Cortex of kidney (tissue), 1 donor: ENCODE measurements at places on chromosomes 11 and 22.

DNA sequence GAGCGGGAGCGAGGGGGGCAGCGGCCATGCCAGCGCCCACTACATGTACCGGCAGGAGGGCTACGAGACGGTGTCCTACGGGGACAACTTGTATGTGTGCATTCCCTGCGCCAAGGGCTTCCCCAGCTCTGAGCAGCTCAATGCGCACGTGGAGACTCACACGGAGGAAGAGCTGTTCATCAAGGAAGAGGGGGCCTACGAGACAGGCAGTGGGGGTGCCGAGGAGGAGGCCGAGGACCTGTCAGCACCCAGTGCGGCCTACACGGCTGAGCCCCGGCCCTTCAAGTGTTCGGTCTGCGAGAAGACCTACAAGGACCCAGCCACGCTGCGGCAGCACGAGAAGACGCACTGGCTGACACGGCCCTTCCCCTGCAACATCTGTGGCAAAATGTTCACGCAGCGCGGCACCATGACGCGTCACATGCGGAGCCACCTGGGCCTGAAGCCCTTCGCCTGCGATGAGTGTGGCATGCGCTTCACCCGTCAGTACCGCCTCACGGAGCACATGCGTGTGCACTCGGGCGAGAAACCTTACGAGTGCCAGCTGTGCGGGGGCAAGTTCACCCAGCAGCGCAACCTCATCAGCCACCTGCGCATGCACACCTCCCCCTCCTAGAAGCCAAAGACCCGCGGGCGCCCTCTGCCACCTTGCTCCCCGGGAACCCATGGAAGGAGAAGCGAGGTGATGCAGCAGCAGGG is 20.9 kb upstream of the TMEM191C start:
- DNase-seq, result no peak

GRCh38 chr11:1078191-1078601 is 3.5 kb downstream of the MUC2 start:
- no peak for DNase-seq

GRCh38 chr11:118868659-118869058 is 15.0 kb upstream of the CXCR5 start:
- DNase-seq, result no peak

GRCh38 chr11:128455766-128456165 is 131.6 kb downstream of the ETS1 start:
- DNase-seq, result no peak

GRCh38 chr22:19679522-19680101 is 34.7 kb upstream of the SEPTIN5 start:
- DNase-seq, result no peak

GRCh38 chr11:64204464-64204989 is 2.0 kb upstream of the FERMT3 start:
- DNase-seq, result no peak

DNA sequence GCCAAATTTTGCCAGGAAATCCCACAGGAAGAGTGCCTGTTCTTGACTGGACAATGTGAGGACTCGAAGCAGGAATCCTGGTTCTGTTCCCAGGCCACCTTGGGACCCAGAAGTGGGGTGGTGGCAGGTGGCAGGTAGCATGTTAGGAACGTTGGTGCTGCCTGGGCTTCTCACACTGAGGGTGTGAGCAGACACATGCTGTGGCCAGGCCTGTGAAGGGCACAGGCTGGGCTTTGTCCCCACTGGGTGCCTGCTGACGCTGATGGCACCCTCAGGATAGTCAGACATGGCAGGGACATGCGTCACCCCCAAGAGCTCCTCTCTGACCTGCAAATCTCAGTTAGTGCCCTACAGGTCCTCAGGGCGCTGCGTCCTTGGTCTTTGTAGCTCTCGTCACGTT is 21.1 kb upstream of the NECTIN1 start:
- DNase-seq, result no peak

DNA sequence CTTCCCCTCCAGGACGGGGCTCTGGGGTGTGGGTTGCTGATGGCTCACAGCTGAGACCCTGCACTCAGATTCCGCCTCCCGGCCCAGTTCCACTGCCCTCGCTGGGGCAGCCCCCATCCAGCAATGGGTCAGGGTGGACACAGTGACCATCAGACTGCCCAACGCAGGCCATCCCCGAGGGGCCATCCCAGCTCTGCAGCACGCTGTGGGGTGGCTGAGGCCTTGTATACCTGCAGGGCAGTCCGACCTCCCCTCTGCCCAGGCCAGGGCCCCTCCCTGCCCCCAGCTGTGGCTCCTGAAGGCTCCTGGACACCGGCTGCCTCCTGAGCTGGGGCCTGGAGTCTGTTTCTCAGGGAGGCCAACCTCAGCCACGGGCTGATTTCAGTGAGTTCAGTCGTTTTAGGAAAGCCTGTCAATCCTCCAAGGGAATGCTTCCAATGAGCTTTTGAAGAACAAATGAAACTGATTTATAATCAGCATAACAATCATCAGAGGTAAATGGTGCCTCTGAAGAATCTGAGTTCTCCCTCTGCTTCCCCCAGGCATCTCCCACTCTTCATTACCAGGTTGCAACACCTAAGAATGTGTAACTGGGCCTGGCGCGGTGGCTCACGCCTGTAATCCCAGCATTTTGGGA is 95.1 kb downstream of the CELSR1 start:
- DNase-seq, result no peak

DNA sequence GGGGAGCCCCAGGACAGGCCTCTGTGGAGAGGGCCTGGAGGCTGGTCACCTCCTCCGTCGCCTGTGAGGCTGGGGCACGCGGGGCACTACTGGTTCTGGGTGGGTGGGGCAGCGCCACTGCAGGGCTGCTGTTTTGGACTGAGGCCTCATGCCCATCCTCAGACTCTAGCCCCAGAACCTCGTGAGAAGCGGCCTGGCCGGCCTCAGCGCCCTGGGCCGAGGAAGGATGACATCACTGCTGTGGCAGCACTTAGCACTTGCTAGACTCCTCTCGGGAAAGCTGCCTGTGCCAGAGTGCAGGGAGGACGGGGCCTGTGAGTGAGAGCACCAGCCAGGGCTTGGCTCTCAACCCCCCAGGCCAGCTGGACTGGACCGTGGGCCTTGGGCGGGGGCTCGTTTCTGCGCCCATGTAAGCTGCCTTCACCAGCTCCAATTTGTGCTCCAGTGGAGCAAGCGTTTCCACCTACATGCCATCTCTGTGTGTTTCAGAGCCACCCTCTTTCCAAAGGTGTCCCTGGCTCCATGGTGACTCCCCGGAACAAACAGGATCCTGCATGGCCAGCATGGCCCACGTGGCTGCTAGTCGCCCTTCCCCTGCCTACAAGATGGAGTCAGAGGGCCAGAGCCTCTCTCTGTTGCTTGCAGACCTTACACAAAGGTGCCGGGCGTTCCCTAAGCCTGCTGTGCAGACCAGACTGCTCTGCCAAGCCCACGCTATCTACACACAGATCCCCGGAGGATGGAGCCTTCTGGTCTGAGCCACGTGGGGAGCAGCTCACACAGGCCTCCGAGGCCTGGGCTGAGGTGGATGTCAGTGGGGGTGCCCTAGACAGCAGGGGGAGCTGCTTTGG is 102.9 kb downstream of the CTTN start:
- DNase-seq, result no peak

DNA sequence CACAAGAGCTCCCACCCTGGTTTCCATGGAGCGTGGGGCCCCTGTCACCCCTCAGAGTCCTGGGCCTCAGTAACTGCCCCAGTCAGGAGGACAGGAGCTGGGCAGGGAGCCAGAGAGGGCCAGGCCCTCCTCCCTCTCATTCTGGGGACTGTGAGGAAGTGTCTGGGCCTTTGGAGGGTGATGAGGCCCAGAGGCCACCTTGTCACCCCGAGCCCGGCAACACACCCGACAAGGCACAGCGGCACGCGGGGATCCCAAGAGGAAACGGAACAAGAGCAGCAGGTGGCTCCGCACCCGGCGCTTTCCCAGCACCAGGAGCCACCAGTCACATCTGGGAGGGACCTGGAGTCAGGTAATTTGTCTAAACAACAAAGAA is 72.1 kb downstream of the CELSR1 start:
- no peak for DNase-seq
